ENCODE measurements at places on chromosomes 6 and 20.

DNA sequence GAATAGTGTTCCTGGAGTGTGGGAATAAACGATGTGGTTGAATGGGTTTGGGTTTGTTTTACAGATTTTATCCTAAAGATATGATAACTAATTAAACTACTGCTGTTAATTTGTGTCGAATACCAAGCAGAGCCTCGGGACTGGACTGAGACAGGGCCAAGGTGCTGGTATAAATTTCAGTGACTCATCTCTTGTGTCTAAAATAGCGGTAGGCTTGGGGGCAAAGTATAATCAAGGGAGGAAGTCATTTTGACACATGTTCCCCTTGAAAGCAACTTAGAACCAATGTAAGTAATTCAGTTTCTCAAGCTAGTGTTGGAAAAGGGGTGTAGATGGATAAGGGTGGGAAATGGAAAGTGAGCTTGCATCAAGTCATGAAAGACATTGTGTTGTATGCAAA is 108.4 kb downstream of the PLCB4 start:
- H3K36me3 ChIP-seq = peaks cover 4% of the 10 kb centered on the region
- no peak overlapping the region for H3K4me3 ChIP-seq
- no peaks in the 10 kb centered on the region for H3K27me3 ChIP-seq
- peak overlapping the region; percentile 59 for H3K27ac ChIP-seq
- DNase-seq = no peak

- no peak overlapping the region for H3K27ac ChIP-seq
- H3K4me1 ChIP-seq = peaks cover 27% of the 10 kb centered on the region
- H3K36me3 ChIP-seq = peaks cover 3% of the 10 kb centered on the region
- DNase-seq = no peak
- no peak overlapping the region for H3K4me3 ChIP-seq
Measured at GRCh38 chr6:162849269-162849668, 121.5 kb downstream of the PACRG start.

- H3K36me3 ChIP-seq = peaks cover 2% of the 10 kb centered on the region
- H3K4me3 ChIP-seq = no peak overlapping the region
- DNase-seq = no peak
- H3K27me3 ChIP-seq = peaks cover 14% of the 10 kb centered on the region
Measured at GRCh38 chr6:7770111-7770510, 44.2 kb downstream of the BMP6 start.

GRCh38 chr6:17932330-17932852 is 55.0 kb downstream of the KIF13A start:
- no peak overlapping the region for H3K4me3 ChIP-seq
- no peak overlapping the region for H3K27ac ChIP-seq
- no peaks in the 10 kb centered on the region for H3K27me3 ChIP-seq
- peaks cover 31% of the 10 kb centered on the region for H3K4me1 ChIP-seq
- no peaks in the 10 kb centered on the region for H3K36me3 ChIP-seq

All from neural crest cell (in vitro differentiated cells).